Right cardiac atrium (tissue), 5 donors: ENCODE measurements at places on chromosomes 11 and 22. TPM values are rescaled to one million over a fixed set of nuclear protein-coding genes. Genes with fewer than 3 reads are reported as not detected.

DNA sequence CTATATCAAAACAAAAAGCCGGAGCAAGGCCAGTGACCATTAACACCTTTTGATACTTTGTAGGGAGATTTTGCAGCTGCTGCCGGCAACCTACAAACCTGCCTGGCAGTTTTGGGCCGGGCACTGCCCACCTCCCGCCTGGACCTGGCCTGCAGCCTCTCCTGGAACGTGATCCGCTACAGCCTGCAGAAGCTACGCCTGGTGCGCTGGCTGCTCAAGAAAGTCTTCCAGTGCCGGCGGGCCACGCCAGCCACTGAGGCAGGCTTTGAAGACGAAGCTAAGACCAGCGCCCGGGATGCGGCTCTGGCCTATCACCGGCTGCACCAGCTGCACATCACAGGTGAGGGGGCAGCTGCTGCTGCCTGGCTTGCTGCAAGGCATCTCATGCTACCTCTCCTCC, 34.2 kb downstream of the SHISA8 start:
- no peak for DNase-seq

DNA sequence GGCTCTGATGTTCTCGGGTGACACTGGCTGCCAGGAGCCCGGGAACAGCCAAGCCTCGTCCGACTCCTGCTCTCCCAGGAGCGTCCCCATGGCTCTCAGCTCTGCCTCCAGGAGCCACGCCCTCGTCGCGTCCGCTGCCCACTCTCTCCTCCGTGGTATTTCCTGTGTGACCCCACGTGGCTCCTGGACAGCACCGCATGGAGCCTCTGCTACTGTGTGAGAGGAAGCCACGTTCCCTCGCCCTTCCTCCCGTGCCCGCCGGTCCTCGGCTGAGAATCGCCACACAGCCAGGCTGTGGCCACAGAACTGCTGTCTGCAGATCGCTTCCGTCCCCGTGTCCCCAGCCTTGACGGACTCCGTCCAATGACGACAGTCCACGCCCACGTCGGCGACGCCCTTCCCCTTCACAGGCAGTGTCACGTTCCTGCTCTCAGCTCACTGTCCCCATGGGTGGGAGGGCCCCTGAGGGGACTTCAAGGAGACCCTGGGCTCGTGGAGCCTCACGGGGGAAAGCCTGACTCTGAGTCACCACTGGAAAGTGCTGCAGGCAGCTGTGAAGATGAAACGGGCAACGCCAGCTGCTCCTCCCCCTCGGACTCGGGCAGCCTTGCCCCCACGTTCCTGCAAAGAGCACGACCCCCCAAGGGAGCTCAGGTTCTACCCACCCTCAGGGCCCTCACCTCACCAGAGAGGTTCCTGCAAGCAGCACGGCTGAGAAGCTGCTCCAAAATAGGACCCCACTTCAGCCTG, 458.5 kb downstream of the BRD1 start:
- DNase-seq = no peak

- DNase-seq = no peak
These were observed 44.1 kb upstream of the MN1 start for GRCh38 chr22:27845644-27846043.

DNA sequence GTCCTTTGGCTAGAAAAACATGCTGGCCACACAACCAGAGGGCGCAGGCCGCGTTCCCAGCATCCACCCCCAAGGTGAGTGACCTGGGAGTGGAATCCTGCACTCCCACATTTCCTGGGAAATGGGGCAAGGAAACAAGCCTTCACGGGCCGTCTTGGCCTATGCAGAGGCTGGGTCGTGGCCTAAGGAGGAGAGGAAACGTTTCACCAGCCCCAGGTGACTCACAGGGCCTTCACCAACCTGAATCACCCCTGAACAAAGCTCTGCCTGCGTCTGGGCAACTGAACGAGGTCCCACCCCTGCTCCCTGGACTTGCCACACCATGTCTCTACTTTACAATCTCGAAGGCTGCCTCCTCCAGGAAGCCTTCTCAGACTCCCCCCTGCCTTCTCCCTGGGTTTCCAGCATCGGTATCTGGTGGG, 13.2 kb downstream of the MYH9 start:
- no peak for DNase-seq

DNA sequence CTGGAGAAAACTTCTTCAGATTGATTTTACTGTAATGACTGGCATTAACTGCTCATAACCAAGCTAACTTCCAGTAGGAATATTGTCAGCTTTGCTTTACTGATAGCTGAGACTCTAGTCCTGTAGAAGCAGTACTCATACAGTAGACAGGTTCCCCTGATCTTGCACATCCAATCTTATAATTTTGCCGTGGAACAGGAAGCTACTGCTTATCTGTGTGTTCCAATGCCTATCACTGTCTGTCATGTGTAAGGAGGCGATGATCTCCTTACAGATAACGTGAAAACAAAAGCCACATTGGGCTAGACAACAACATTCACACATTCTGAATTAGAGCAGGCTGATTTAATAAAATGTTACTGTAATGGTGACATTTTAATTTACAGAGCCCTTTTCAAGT, 13.2 kb downstream of the HSD17B12 start:
- no peak for DNase-seq

GRCh38 chr11:93288767-93289166, 41.8 kb upstream of the DEUP1 start:
- DNase-seq = no peak

DNA sequence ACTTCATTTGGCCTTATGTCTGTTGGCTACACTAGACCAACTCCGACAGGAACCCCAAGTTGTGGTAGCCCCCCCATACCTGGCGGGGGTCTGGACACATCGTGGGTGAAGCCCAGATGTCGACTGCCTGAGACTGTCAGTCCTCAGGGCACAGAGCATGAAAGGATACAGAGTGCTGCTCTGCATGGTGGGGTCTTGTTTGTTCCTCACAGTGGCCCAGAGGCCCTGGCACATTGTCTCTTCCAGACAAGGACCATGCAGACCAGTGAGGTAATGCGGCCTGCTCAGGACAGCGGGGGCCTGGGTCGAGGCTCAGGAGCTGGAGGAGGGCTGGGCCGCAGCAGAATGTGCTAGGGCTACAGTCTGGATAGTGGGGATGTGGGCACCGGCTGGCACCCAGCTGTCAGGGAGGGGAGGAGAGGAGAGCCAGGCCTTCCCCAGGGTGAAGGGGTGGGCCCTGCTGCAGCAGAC, 14.6 kb downstream of the CAPN5 start:
- DNase-seq = peak; percentile 45

- DNase-seq = no peak
These were observed 19.9 kb upstream of the CCDC86 start for GRCh38 chr11:60821827-60822599.

GRCh38 chr22:28019360-28019759, 100.3 kb upstream of the PITPNB start:
- DNase-seq = no peak

DNA sequence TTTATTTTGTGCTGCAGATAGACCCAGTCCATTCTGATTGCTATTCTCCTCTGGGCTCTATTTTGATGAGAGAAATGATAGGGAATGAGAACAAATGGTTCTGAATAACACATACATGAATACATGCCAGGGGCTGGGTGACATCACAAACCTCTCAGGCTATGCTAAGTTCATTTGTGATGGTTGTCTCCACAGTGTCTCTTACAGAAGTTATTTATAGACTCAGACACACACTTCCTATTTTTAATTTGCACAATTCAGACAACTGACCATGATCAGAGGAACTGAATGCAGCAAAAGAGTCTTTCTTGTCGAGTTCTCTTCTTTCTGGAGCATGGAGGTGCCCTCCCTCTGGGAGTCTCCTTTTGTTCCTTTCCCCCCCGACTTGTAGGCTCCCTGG, 991.7 kb downstream of the OPCML start:
- DNase-seq = no peak

- no peak for DNase-seq
These were observed 4.7 kb upstream of the CRKL start for GRCh38 chr22:20912494-20912893.

GRCh38 chr11:10993186-10993585, 135.3 kb upstream of the ZBED5 start:
- DNase-seq = no peak

- no peak for DNase-seq
These were observed 40.7 kb upstream of the DKK3 start for GRCh38 chr11:12048936-12049790.

DNA sequence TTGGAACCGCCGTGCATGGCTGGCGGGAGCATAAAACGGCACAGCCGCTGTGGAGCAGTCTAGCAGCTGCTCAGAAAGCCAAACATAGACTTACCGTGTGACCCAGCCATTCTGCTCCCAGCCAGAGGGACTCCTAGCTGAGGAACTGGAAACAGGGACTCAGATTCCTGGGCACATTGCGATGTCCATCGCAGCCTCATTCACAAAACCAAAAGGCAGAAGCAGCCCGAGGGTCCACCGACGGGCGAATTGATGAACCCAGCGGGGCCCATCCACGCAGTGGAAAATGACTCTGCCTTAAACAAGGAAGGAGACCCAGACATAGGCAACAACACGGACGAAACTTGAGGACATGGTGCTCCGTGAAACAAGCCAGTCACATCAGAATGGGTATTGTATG, 5.7 kb upstream of the MUC5B start:
- no peak for DNase-seq

DNA sequence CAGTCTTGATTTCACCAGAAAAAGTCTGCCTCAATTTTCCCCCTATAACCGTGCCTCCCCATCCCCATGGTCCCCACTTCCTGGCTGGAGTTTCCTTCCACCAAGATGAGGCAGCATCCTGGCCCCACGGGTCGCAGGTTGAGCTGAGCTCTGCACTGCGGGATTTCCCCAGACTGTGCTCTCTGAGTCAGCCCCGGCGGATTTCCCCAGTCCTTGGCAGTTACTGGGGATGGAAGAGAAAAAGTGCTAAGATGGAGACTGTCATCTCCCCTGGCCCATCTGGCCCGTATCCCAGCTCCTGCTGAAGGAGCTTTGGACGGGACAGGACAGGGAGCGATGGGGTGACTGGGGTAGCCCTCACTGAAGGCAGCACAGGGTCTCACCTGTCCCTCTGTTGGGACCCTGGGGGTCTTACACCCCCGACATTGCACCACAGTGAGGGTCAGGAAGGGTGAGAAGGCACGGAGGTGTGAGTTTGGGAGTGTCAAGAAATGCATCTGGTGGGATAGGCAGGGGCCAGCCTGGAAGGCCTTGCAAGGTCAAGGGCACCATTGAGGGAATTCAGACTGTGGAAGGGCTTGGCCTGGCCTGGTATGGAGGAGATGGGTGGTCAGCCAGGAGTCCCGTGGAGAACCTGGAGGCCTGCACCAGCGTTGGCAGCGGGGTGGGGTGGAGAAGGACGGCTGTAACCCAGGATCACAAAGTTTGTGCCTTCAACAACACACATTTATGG, 36.5 kb downstream of the NADSYN1 start:
- DNase-seq = no peak

DNA sequence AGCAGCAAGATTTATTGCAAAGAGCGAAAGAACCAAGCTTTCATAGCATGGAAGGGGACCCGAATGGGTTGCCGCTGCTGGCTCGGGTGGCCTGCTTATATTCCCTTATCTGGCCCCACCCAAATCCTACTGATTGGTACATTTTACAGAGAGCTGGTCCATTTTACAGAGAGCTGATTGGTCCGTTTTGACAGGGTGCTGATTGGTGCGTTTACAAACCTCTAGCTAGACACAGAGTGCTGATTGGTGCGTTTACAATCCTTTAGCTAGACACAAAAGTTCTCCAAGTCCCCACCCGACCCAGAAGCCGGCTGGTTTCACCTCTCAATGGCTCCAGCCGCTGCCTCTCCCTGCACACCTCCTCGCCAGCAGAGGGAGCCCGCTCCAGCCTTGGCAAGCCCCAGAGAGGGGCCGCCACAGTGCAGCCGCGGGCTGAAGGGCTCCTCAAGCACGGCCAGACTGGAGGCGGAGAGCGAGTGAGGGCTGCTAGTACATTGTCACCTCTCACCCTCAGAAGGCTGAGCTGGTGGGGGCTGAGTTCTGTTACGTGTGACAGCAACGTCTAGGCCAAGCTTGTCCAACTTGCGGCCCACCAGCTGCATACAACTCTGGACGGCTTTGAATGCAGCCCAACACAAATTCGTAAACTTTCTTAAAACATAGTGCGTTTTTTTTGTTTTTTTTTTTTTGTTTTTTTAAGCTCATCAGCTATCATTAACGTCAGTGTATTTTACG, 8.7 kb downstream of the PTH start:
- peak; percentile 86 for DNase-seq

DNA sequence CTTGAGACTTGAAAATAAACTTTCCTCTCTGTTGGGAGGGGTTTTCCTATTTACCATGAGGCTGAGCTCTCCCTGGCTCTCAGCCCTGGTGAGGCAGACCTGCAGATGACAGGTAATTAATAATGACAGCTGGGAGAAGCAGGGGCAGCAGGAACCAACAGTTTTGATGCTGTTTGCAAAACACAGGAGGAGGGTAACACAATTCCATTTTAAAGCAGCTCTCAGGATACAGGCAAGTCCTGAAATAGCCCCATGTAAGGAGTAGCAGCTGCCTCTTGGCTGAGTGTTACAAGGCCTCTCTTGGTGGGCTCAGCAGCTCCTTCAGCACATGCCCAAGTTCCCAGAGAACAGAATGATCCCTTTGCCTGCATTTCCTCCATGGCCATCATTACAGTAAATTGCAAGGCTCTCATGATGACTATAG, 13.3 kb downstream of the PARVA start:
- DNase-seq = no peak

DNA sequence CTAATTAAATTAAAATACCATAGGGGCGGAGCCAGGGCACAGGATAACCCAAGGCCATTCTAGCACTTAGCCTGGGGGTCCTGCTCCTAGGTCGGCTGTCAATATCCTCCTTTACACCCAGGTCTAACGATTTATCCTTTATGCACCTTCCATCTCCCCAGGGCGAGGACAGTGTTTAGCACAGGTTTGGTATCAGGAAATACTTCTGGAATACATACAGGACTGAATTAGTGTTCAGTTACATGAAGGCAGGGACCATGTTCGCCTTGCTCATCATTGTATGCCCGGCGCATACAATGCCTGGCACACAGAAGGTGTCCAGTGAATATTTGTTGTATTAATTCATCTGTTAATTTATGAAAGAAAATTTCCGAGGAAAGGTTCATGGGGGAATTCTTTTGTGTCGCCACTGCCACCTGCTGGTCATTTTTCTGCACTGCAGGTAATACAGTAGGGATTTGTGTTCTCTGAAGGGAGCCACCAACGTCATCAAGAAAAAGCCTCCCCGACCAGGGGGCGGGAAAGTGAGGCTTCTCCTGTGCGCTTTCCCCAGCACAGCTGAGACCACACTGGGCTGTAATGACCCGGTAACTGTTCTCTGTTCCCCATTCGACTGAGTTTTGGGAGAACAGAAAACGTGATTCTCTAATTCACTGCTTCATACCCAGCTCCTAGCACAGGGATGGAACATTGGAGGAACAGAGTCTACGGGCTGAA, 68.7 kb upstream of the ASPHD2 start:
- DNase-seq = peak; percentile 73

Gene OR52N4
- total RNA-seq = not detected

Gene CD3D
- total RNA-seq = 0.53 TPM

Gene PIH1D2
- total RNA-seq = 1.8 TPM

Gene GVQW3
- total RNA-seq = 2.0 TPM

Gene CELSR1
- total RNA-seq = 5.7 TPM

Gene B4GALNT4
- total RNA-seq = 1.6 TPM

Gene MS4A4A
- total RNA-seq = 21.3 TPM

Gene CD248
- total RNA-seq = 10.5 TPM

Gene UPK3A
- not detected for total RNA-seq

Gene OR10G7
- not detected for total RNA-seq
